ENCODE measurements at places on chromosomes 5 and 9.
A peak's percentile ranks its signal among the peaks of the same experiment; 100 is the strongest.

- DNase-seq, result no peak
These were observed 275.0 kb downstream of the PLK2 start for GRCh38 chr5:58184910-58185309.

GRCh38 chr9:19023078-19023477 lies 9.9 kb downstream of the SAXO1 start:
- DNase-seq, result no peak

- DNase-seq, result peak; percentile 43
These were observed 552 bp downstream of the TMEM141 start for GRCh38 chr9:136791516-136792276.

GRCh38 chr5:135124724-135125123 lies 90.7 kb upstream of the PITX1 start:
- DNase-seq, result no peak

GRCh38 chr9:83449166-83449565 lies 89.0 kb downstream of the FRMD3 start:
- no peak for DNase-seq

DNA sequence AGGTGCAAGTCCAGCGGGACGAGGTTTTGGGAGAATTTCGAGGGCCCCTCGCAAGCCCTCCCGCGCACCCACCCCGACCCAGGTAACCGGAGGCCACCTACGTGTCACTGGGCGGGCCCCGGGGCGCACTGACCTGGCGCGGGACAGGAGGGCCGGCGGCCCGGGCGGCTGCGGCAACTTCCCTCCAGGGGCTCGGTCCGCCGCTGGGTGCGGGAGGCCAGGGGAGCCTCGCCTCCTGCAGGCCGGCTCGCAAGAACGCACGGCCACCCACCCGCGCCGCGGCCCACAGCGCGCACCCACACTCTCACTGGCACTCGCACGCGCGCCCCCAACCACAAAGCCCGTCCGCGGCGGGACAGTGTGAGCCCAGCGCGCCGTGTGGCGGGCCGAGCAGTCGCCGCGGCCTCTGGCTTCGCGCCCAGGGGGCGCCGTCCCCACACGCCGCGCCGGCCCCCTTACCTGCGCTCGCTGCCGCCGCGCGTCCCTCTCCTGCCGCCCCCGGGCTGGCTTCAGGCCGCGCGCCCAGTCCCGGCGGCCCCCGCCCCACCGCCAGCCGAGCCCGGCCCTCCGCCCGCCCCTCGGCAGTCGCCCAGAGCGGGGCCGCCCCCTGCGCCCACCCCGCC lies 451 bp downstream of the LPAR1 start:
- DNase-seq, result no peak

DNA sequence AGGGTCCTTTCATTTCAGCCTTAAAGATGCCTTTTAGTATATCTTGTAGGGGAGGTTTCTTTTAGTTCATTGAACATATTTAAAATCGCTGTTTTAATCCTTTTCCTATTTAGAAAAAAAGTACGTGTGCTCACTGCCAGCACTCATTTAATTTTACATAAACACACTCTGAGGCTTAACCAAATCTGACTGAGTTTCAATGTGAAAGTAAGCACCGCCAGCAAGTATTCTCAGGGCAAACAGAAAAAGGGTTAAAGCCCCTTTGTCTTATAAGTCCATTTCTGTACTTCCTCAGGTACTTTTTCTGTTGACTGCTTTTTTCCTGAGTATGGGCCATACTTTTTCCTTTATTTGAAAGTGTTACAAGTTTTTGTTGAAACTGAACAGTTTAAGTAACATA lies 31.8 kb downstream of the SMC5 start:
- DNase-seq, result no peak

GRCh38 chr5:33675958-33676464 lies 215.8 kb downstream of the ADAMTS12 start:
- no peak for DNase-seq

GRCh38 chr5:33310451-33310850 lies 130.3 kb upstream of the TARS1 start:
- no peak for DNase-seq

GRCh38 chr5:38184627-38185026 lies 73.7 kb upstream of the EGFLAM start:
- no peak for DNase-seq

DNA sequence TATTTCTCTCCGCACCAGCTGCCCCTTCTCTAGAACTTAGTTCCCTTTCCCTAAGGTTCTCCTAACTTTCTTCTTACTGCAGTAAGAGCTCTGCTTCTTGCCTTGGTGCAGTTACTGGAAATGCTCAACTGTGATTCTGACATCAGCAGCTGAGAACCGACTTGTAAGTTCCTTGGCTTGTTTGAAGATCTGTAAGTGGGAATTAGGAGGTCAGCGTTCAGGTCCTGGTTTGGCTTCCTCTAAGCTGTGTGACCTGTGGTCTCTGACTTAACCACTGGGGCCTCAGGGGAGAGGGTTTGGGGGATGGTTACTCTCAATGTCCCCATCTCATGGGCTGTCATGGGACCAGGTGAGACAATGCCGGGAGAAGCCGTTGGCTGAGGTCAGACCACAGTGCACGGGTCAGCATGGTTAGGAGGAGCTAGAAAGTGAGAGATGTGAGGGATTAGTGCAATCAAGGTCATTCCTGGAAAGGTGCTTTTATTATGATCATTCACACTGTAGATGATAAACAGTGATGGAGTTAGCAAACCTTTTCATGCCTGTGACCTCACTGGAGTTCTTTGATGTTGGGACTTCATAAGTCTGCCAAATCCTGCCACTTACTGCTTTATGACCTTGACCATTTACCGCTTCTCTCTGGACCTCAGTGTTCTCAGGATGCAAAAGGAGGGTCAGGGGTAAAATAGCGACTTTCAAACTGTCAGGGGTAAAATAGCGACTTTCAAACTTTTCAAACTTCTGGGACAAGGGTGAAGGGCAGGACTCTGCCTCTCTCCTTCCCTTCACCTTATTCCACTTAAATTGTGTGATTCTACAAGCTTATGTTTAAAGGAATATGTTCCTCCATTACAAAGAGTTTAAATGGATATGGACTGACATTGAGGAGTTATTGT lies 7.3 kb downstream of the PAPPA start:
- DNase-seq, result no peak

DNA sequence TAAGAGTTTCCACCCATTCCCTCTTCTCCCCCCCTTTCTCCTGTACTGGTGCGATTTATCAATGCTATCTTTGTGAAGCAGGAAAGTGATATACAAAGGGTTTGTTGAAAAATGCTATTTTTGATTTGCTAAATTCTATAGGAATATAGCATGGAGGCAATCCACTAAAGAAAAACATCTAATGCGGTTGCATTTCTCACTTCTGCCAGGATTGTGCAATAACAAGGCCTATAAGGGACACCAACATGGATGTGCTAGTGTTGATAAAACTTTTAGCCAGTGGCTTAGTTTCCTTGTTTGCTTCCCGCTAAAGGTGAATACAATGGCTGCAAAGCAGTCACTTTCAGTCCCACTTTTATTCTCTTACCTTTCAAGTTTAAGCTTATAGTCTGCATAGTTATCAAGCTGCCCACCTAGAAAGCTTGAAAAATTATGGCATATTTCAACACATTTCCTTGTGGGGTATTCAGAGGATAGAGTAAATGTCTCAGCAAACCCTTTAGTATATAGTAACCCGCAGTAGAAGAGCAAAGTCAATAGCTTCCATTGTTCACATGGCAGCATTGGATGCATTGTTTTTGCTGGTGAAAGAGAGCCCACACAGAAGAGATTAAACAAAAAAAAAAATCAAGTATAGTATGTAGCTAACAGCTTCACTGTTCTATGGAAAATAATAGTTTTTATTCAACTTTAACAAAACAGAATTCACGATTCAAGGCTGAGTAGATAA lies 674.6 kb upstream of the SEMA6A start:
- DNase-seq, result no peak

GRCh38 chr5:55453211-55453610 lies 81.6 kb downstream of the PLPP1 start:
- no peak for DNase-seq

GRCh38 chr9:87770616-87771315 lies 44.8 kb downstream of the CTSL start:
- no peak for DNase-seq

GRCh38 chr5:75021219-75021618 lies 31.1 kb downstream of the GCNT4 start:
- DNase-seq, result no peak

DNA sequence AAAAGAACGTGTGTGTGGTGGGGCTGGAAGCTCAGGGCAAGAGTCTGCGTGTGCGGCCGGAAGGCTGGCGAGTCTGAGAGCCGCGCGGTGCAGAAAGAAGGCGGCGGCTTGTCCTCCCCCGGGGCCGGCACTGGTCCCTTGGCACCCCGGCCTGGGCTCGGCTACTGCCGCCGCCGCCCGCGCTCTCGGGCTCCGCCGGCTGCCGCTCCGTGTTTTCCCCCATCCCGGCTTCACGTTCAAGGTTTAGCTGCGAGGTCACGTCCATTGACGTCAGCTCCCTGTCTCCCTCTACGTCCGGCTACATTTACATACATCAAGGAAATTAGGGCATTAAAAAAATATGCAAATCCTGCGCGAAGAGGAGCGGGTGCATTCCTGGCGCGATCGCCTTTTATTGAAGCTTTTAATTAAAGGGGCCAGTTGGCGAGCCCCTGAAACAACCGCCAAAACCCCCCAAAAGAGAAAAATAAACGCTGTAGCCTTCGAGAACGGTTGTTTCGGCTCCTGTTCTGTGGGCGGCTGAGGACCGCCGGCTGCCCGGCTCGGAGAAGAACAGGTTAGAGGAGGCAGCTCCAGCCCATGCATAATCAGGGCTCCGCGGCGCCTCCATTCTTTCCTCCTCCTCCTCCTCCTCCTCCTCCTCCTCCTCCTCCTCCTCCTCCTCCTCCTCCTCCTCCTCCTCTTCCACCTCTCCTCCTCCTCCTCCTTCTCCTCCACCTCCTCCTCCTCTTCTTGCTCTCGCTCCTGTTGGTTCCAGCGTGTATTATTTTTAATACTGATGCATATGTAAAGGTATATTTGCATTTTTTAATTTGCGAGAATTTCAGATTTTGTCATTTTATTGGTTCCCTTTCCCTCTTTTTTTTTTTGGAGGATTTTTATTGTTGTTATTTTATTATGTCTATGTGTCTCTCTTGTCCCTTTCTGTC lies 207.0 kb downstream of the MEF2C start:
- no peak for DNase-seq

GRCh38 chr5:6202149-6202967 lies 176.0 kb downstream of the MED10 start:
- no peak for DNase-seq

GRCh38 chr9:18947892-18948339 lies 85.1 kb downstream of the SAXO1 start:
- no peak for DNase-seq

All from stimulated activated CD8-positive, alpha-beta memory T cell treated with anti-CD3 and anti-CD28 coated beads, Interleukin-7, amount 100 ng/mL, for 4 hours (primary cell).